Frontal cortex (tissue), 4 donors: ENCODE measurements at places on chromosomes 12 and 14. TPM values are rescaled to one million over a fixed set of nuclear protein-coding genes. Genes with fewer than 3 reads are reported as not detected.

The KRT73 gene
- not detected for total RNA-seq

The ZNF385A gene
- total RNA-seq = 1.2 TPM

The IAPP gene
- under 0.01 TPM for total RNA-seq

The SIX4 gene
- total RNA-seq = 0.41 TPM

The HSPB8 gene
- total RNA-seq = 0.41 TPM

The KRT77 gene
- total RNA-seq = not detected

The DNAJC22 gene
- under 0.01 TPM for total RNA-seq

The NXPH4 gene
- 0.82 TPM for total RNA-seq

The FZD10 gene
- total RNA-seq = 0.41 TPM
